NCI-H1092 (cell line): ENCODE measurements at places on chromosomes 12 and 14.
A peak's percentile ranks its signal among the peaks of the same experiment; 100 is the strongest.

DNA sequence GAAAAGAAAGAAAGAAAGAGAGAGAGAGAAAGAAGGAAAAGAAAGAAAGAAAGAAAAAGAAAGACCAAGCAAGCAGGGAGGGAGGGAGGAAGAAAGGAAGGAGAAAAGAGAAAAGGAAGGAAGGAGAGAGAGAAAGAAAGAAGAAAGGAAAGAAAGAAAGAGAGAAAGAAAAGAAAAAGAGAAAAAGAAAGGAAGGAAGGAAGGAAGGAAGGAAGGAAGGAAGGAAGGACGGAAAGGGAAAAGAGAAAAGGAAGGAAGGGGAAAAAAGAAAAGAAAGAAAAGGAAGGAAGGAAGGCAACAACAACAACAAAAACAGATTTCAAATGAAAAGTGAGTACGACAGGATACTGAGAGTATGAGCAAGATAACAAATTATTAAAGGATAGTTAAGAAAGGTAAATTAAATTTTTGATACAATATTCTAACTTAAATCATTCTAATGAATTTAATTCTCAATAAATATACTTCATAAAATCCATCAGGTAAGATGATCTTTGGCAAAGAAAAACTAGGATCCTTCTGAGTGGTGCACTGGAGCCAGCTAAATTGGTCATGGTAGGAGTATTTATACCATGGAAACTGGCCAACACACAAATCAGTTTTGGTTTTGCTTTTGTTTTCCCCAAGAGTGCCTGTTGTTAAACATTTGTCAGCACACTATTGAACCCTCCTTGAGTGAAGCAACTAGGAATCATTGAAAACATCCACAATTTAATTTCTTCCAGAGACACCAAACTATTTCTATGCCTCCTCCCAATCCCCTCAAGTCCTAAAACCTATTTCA, 56.1 kb upstream of the DYRK2 start:
- no peak for DNase-seq

GRCh38 chr12:110600254-110600653, 13.7 kb upstream of the TCTN1 start:
- DNase-seq, result no peak

DNA sequence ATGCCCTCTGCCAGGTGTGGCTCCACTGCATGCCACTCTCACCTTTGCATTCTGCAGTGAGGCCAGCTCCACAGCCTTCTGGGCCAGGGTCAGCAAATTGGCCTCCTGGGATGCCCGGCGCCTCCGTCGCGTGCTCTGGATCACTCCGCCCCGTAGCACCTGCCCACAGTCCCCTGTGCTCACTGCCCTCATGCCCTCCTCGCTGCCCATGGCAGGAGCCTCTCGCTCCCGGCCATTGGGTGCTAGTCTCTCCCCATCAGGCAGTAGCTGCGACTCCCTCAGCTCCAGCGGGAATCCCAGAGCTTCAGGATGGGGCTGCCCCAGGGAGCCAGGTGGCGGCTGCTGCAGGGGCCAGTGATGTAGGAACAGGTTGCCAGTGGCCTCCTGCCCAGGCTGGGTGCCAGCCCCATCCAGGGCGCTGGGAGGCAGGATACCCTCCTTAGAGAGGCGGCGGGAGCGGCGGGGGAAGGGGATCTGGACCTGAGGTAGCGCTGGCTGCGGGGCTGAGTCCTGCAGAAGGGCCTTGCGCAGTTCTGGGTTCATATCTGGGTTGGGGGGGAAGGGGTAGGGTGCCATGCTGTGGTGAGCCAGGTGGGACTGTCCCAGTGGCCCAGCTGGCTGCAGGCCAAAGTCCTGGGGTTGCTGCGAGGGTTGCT, 24.5 kb upstream of the PNMA1 start:
- no peak for DNase-seq

DNA sequence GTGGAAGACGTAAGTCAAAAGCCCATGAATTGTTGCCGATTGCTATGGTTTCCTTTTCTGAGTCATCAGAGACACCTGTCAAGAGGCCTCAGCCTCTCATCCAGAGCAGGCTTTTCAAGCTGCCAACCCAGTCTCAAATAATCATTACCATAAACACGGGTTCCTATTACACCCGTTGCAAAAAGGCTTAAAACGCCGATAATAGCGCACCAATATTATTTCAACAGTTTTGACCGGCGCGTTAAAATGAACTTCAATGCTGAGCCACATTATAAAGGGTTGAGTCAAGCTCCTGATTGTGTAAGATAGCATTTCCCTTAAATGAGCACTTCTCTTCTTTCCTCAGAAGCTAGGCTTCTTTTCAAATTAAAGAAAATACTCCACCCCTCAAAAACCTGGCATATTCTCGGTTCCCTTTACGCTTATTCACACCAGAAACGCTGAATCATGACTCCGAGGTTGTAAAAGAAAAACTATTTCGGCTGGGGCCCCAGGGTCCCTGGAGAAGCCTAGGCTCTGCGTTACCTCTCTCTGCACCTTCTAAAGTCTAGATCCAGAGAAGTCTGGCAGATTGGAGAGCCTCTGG, 1.4 kb downstream of the TMTC1 start:
- peak; percentile 6 for DNase-seq
